ENCODE measurements at places on chromosomes 16 and 17.

GRCh38 chr17:35879773-35880654, at the start of gene CCL5:
Gene CCL5 (minus strand): TSS chr17:35880360.
- DNase-seq: peak; percentile 90

GRCh38 chr16:67544844-67545664, 16.4 kb downstream of the RIPOR1 start:
- no peak for DNase-seq

GRCh38 chr17:40268141-40268712, 19.5 kb upstream of the CDC6 start:
- no peak for DNase-seq

- DNase-seq: peak; percentile 70
Observed at GRCh38 chr17:77254951-77255825, 114.4 kb downstream of the SEC14L1 start.

DNA sequence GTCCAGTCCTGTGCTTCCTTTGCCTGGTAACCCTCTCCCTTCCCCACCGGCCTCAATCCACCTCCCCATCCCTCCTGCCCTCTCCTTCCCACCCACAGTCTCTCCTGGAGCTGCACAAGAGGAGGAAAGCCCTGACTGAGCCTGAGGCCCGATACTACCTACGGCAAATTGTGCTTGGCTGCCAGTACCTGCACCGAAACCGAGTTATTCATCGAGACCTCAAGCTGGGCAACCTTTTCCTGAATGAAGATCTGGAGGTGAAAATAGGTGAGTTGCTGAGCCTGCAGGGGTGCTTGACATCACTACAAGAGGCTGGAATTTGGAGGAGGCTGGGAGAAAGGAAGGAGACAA, 1.3 kb downstream of the PLK1 start:
- DNase-seq: no peak

GRCh38 chr16:20906341-20907255, 6.0 kb downstream of the LYRM1 start:
- no peak for DNase-seq

DNA sequence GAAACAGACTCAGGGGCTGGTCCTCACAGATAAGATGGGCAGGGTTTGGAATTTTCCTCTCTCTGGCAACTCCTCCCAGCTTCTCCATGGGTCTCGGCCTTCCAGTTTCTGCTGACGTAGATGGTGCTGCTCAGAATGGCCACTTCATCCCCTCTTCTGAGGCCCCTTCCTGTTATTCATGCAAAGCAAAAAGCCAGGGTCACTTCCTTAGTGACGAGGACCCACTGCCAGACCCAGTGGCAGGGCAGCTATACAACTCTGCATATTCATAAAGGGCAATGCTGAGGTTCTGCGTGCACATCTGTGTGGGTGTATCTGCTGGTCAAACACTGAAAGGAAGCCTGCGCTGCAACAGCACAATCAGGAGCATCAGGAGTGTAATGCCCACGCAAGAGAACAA, 108.8 kb downstream of the WSCD1 start:
- DNase-seq: no peak

DNA sequence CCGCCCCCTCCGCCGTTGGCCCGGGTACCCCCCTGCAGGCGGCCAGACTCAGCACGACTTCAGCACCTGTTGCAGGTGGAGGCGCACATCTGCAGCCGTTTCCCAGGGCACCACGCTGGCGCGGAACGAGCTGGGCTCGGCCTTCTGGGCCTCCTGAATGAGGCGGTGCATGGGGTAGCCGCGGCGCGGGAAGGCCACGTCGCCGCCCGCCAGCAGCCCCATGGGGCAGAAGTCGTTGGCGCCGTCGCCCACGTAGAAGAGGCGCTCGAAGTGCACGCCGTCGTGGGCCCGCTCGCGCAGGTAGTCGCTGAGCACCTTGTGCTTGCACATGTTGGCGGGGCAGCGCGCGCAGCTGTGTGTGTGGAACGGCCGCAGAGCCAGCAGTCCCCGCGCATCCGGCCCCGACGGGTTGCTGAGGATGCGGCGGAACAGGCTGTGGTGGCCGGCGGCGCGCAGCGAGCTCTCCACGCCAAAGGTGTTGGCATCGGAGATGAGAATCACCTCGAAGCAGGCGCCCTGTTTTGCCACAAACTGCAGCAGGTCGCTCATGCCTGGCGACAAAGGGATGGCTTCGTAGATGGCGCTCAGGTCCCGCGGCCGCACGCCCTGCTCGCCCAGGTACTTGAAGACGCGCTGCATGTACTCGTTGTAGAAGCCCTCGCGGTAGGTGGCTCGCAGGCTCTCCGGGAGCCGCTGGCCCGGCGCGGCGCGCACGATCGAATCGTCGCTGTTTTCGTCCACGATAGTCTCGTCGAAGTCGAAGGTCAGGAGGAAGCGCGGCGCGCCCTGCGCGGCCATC, 6.2 kb downstream of the PHOSPHO1 start:
- no peak for DNase-seq

GRCh38 chr17:72382971-72383722, 262.3 kb downstream of the SOX9 start:
- no peak for DNase-seq

DNA sequence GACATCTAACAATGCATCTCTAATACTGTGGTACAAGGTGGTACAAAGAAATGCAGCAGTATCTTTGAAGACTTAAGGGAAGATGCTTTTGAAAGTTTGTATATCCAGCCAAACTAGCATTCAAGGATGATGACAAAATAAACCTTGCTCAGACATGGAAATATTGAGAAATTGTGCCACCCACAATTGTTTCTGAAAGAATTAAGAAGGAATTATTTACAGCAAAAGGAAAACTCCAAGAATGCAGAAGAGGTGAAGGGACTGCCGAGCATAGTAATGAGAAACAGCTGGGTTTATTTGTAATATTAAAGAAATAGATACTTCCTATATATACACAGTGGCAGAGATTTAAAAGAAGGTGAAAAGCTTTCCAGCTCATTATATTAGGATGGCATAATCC, 29.5 kb downstream of the PMFBP1 start:
- no peak for DNase-seq

- DNase-seq: peak; percentile 51
Observed at GRCh38 chr17:66255112-66255511, 25.9 kb upstream of the APOH start.

DNA sequence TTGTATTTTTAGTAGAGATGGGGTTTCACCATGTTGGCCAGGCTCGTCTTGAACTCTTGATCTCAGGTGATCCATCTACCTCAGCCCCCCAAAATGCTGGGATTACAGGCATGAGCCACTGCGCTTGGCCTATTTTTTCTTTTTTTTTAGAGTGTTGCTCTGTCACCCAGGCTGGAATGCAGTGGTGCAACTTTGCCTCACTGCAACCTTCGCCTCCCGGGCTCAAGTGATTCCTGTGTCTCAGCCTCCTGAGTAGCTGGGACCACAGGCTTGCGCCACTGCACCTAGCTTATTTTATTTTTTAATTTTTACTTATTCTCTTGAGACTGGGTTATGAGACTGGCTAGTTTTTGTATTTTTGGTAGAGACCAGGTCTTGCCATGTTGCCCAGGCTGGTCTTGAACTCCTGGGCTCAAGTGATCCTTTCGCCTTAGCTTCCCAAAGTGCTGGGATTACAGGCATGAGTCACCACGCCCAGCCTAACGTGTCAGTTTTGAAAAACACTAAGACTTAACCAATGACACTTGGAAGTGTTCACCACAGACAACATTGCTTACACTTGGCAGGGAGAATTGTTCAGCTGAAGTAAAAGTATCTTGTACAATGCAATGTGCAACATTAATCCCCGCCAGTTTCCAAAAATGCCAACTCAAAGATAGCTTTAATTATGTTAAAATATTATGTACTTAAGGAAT, 26.9 kb downstream of the ATAD5 start:
- peak; percentile 56 for DNase-seq

DNA sequence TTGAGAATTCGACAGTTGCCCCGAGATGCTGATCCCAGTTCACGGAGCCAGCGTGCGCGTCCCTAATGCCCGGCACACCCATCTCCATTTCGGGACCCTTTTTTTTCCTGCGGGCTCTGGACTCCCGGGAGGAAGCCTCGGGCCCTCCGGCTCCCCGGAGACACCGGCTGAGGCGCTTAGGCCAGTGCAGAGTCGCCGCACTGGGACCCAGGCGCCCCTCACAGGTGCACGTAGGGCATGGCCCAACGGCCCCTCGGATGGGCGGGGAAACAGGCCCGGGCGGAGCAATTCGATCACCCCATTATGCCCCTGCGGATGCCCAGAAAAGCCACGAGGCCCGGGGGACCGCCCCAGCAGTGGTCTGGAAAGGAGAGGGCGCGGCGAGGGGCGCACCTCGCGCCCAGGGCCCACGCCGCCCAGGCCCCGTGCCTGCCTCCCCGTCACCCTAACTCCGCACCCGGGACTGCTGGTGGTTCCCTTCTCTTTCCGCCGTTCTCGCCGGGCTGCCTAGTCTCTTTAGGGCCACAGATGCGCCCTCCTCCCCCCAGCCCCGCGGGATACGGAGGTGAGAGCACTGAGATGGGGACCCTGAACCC, 18.5 kb upstream of the ZFHX3 start:
- no peak for DNase-seq

- no peak for DNase-seq
Observed at GRCh38 chr17:81395600-81396277, 482 bp downstream of the BAHCC1 start.

GRCh38 chr17:4317610-4318009, 48.9 kb downstream of the UBE2G1 start:
- DNase-seq: no peak

- peak; percentile 81 for DNase-seq
Observed at GRCh38 chr17:3630781-3631180, 5.3 kb downstream of the SHPK start.

GRCh38 chr17:82300707-82301270, 16.6 kb downstream of the CD7 start:
- DNase-seq: peak; percentile 20

- peak; percentile 99 for DNase-seq
Observed at GRCh38 chr16:85570735-85571562, 42.2 kb upstream of the GSE1 start.

DNA sequence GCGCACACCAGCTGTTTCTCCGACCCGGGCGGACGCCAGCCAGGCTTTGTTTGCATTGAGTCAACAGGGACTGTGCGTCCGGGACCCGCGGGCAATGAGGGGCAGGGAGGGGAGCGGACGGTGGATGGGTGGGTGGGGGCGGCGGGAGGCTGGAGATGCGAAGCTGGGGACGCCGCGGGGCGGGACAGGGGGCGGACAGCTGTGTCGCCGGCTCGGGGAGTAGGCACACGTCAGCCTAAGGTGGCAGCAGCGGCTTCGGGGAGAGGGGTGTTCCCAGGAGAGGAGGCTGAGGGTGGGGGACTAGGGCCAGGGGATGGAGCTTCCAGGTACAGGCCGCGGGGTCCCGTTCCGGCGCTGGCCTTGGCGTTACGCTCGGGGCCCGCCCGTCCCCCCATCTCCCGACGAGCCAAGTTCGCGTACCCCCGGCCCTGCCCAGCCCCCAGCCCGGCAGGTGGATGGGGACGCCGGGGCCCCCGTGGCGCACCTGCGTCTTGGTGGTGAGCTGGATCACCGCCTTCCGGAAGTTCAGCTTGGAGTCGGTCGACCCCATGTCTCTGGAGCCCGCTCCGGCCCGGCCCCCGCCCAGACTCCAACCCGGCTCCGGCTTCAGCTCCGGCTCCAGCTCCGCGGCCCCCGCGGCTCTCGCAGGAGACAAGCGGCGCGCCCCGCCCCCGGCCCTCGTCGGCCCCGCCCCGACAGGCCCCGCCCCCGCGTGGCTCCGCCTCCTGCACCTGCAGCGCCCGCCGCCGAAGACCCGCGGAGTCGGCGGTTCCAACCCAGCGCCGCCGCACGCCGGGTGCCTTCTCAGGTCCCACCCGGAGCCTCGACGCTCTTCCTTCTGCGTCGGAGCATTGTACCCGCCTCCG, at the start of gene HID1:
HID1 (minus strand) TSS at position 653 of the 866 bp plus-strand sequence; CDS start at position 550, 103 bp downstream.
- DNase-seq: peak; percentile 6

- no peak for DNase-seq
Observed at GRCh38 chr17:83024218-83024971, 55.0 kb upstream of the METRNL start.

DNA sequence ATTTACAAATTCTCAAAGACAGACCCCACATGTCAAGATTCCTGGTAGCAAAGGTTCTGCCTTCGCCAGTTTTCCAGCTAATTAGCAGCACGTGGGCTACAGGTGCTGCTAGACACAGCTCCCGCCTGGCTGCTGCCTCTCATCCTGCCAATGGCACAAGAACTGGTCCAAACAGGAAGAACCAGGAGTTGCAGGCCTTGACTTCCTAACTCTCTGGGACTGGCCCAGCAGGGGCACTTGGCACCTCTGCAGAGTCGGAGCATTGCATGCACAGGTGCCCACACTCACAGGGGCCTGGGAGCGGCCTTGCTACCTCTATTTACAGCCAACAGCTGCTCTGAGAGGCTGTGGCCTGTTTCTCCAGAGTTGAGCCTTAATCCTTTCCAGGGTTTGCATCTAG, 39.6 kb downstream of the TK2 start:
- DNase-seq: no peak

DNA sequence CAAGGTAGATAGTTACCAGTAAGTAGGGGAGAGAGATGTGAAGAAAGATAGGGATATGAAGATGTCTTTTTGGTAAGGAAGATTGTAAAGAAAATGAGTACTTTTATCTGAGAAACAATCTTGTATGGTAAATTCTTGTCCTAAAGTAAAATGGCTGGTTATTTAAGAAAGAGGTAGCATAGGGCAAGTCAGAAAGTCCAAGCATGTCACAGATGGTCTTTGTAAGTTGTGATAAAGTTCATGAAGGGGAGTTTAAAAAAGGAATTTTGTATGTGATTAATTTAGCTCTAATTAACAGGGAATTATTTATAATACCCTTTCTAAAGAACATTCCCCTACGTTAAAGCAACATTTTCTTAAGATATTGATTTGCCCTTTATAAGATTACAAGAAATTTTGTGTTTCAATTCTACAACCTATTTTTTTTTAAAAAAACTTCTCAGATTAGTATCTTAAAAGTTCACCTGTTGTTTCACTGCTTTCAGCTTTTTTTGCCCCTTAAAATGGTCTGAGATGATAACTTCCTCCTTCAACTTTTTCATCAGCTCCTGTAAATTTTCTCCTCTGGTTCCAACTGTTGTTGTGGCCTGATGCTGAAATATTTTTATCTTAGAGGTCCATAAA, 16.2 kb upstream of the CPHXL start:
- no peak for DNase-seq

DNA sequence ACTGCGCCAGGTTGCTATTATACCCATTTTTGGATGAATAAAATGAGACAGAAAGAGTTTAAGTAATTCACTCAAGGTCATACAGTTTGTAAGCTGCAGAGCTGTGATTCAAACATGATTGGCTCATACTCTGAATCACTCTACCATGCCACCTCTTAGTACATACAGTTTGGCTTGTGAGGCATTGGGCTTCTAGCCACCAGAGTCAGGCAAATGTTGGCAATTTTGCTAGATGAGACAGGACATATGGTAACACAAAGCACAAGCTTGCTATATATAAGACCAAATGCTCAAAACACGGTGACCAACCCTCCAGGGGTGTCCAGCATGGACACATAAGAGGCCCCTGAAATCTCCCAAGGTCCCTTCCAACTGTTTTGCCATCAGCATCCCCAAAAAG, 236.0 kb upstream of the IRX5 start:
- DNase-seq: no peak

- no peak for DNase-seq
Observed at GRCh38 chr17:66949501-66949900, 15.0 kb upstream of the CACNG4 start.

- no peak for DNase-seq
Observed at GRCh38 chr16:75320435-75320834, 69.0 kb upstream of the BCAR1 start.

- DNase-seq: no peak
Observed at GRCh38 chr16:86823888-86824671, 245.7 kb downstream of the FOXL1 start.
